ENCODE measurements at places on chromosomes 6 and 20.

DNA sequence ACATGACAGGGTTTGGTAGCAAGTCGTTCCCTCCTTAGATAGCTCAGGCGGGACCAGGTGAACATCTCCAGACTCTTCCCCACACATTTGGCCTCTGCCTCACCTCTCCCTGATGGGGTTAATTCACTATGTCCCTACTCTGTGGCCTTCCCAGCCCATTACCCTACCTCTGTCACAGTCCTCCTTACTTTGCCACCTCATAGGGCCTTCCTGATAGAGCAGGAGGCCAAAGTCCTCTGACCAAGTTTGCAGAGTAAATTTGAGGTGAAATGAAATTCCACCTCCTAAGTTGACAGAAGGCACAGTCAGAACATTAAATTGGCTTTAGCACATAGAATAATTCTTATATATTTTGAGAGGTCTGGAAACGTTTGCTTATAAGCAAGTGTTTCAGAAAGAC is 53.1 kb upstream of the ARMC2 start:
- no peak for DNase-seq

DNA sequence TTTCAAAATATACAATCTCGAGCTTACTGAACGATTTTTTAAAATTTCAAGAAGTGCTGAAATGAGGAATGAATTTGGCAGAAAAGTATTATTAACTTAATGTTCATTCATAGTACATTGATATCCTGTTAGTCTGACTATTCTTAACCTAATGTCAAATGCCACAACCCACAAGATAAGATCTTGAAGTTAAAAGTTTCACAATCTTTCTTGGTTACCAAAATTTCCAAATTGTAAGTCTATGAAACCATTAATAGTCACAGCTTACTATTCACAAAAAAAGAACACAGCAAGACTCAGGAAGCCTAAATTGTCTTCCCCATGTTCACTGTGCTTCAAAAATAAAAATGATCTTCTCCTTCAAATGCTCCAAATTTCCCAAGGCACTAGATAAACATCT is 71.3 kb downstream of the HACE1 start:
- DNase-seq, result no peak

DNA sequence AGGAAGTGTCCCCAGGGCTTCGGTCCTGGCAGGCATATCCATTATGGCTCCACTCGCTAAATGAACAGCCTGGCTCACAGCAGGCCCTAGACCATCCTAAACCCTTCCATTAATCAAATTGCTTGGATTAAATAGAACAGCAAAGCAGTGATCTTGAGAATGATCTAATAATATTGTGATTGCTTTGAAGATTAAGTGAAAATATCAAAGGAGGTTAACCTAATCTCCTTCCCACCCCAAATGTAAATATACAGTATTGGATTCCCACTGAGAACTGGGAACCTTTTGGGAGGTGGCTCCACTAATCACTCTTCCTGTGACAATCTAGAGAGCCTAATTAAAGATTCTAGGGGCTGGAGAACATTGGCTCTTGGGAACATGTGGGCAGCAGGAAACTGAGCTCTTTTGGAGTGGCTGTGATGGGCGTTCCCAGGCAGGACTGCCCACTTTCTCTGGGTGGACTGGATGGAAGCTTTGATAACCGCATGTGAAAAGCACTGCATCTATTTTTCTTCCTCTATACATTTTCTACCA is 68.3 kb upstream of the FRMD1 start:
- DNase-seq, result no peak

- no peak for DNase-seq
These were observed 103.4 kb upstream of the BTBD3 start for GRCh38 chr20:11814267-11814666.

- no peak for DNase-seq
These were observed 200.0 kb downstream of the LY86 start for GRCh38 chr6:6788394-6789032.

- DNase-seq, result peak; percentile 56
These were observed 28.0 kb upstream of the TULP4 start for GRCh38 chr6:158284007-158284875.

- DNase-seq, result no peak
These were observed 19.5 kb downstream of the GCM2 start for GRCh38 chr6:10862361-10862760.

- no peak for DNase-seq
These were observed 481.4 kb upstream of the BTBD3 start for GRCh38 chr20:11436113-11436905.

DNA sequence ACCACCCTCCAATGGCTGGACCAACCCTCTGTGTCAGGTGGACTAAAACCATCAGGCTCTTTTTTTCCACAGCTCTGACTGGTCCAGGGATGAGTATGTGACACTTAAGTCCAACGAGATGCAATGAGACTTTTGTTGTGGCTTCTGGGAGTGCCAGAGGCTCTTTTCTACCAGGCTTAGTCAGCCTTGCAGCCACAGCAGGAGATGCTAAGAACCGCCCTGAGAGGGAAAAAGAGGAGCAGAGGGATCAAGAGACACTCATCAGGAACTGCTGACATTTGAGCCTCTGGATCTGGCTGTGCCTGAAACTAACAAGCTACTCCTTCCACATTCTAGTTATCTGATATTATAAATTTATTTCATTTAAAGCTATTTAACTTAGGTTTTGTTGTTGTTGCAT is 270.9 kb upstream of the SULF2 start:
- no peak for DNase-seq

GRCh38 chr6:108944707-108945680 is 96.8 kb downstream of the ARMC2 start:
- no peak for DNase-seq

GRCh38 chr6:83403191-83403590 is 27.7 kb downstream of the ME1 start:
- no peak for DNase-seq

DNA sequence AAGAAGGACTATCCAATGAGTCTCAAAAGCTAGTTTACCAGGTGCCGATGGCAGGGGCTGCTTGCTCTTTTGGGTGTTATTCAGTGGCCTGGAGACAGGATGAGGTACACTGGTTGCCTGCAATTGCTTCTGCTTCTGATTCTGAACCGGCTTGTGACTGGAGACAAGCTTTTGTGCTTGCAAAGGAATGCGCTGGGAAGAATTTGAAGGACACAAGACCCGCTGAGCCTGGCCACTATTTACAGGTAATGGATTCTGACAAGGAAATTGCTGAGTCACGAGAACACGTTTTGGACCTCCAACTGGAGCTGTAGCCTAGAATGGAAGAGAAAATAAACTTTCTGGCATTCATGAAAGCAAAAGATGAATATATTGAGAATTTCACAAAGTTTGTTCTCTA is 5.8 kb downstream of the AURKA start:
- no peak for DNase-seq

DNA sequence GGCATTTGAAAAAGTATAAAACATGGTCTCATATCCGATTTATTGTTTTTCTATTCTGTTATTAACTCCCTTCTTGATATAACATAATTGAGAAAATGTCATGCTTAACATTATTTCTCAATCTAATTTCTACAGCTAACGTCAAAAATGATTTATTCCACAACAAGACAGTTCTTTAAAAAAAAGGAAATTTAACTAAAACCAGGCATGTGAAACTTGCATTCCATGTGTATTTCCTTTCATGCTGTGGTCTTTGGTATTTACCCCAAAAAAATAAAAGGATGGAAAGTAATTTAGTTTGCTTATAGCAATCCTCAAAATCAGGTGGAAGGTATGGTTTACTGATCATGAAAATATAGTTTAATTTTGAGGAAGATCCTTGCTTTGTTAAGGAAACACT is 142.8 kb downstream of the COL21A1 start:
- DNase-seq, result no peak

DNA sequence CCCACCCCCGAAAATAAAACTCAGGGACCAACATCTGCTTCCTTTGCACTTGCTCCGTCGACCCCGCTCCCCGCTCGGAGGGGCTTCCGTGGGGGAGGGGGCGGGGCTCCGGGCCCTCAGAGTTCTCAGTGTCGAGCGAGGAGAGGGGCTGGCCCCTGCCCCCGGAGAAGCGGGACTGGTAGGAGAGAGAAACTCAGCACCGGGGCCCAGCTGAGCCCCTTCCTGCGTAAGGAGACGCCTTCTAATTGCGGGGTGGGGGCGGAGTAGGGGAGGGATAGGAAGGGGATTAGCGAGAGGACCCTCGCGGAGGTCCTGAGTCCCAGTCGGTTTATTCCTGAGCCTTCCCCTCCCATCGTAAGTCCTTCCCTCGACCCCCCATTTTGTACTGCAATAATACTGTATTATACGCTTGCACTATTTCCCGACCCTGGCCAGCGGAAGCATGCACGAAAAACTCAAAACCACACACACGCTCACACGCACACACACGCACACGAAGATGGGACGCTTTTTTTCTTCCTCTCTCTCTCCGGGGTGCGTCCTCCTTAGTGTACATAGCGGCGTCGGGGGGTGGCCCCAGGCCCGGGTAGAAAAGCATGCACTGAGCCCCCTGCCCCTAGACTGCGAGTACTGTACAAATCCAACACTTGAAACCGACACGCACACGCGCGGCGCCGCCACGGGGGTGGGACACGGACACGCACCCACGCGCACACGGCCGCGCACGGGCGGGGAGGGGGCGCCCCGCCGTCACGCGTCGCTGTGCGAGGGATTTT is 22.1 kb upstream of the SLC22A7 start:
- no peak for DNase-seq

Measured in stimulated activated effector memory CD8-positive, alpha-beta T cell treated with anti-CD3 and anti-CD28 coated beads, Interleukin-12 subunit alpha, Interleukin-12 subunit beta, amount 100 ng/mL, for 72 hours (primary cell).